NCI-H1092 (cell line): ENCODE measurements at places on chromosomes 1 and 21.

DNA sequence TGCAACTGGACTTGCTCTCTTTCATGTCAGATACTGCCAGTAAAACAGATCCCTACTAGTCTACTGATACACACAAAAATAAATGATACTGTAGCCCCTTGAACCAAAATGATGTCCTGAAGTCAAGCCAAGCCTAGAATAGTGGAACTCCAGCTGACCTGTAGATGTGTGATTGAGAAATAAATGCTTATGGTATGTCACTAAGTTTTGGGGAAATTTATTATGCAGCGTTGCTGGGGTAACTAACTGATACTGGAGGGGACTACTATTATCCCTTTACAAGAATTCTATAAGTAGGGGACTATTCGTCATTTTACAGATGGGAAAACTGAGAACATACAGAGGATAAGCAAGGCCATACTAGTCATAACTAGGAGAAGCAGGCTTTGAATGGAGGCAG, 55.6 kb downstream of the RPL5 start:
- DNase-seq, result no peak

DNA sequence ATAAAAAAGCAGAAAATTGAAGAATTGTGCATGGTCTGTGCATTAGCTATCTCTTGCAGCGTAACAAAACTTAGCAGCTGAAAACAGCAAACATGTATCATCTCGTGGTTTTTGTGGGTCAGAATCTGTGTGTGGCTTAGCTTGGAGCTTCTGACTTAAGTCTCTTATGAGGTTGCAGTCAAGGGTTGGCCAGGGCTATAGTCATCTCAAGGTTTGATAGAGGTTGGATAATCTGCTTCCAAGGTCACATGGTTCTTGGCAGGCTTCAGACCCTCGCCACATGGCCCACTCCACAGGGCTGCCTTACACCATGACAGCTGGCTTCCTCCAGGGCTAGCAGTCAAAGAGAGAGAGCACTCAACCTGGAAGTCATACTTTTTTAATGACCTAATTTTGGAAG, 35.9 kb downstream of the CNST start:
- no peak for DNase-seq

GRCh38 chr1:95733031-95733430, 499.0 kb downstream of the RWDD3 start:
- DNase-seq, result no peak

DNA sequence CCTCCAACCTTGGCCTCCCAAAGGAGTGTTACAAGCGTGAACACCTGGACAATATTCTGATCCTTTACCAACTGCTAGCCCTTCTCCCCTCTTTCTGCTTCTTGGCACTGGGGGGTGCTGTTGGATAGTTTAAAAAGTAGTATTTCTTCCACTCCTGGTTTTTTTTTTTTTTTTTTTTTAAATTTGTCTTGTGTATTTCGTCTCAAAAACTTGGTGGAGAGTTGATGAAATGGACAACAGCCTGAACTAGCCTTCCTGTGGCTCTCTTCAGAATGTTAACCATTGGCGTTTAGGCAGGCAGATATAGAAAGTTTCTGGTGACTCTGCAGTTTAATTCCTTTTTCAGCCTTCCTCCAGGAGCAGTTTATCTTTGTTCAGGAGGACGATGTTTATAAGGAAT, 69.7 kb upstream of the USP24 start:
- no peak for DNase-seq

DNA sequence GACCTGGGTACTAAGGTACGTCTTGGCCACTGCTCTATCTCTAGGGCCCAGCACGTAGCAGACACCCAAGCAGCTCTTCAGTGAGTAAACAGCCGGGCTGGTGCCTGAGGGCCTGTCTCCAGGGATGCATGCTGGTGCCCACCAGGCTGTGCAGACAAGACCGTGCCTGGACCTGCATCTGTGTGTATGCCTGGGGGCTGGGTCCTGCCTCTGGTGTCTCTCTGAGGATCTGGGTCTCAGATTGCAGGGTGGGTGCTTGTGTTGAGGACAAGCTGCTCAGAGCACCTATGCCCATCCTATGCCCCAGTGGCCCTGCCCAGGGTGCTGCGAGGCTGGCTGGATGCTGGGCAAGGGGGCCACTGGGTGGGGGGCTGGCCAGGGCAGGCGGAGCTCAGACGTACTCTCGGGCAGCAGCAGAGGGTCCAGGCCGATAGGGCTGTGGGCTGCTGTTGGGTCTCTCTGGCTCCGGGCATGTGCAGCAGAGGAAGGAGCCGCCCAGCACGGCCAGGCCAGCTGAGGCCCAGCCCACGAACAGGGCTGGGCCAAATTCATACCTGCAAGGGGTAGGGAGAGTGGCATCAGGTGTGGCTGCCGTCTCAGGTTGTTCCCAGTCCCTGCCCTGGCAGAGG, 4.4 kb downstream of the CLDN19 start:
- no peak for DNase-seq
